ENCODE measurements at places on chromosomes 3 and 15.

DNA sequence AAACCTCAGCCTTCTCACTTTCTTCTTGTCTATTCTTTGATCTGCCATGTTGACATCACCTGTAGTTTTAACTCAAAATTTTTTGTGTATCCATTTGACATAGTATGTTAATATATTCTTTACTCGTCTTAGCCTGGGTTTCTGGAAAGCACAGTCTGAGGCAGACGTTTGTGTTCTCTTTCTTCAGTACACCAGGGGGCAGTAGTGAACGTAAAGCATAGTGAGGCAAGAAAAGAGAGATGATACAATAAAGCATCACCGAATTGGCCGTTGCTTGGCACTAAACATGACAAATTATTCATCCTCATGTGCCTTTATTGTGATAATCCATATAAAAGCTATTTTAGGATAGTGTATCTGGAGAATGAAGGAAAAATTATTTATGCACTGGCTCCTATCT, 141.0 kb upstream of the MYRIP start:
- peak; percentile 55 for DNase-seq

GRCh38 chr15:34837246-34838016, 42.1 kb upstream of the ACTC1 start:
- DNase-seq, result peak; percentile 87

DNA sequence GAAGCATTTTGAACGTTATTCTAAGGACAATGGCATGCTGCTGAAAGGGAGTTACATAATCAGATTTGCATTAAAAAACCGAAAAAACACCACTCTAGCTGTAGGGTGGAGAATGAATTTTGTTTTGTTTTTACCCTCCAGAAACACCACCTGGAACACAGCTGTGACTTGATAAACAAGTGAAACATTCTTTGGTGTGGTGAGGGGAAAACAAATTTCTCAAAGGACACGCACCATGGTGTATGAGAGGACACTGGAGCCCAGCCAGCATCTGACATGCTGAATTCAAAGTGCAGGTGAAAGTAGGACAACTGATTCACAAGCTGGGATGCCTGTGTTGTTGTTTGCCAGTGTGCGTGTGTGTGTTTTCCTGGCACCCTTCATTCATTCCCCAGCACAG, 554.5 kb upstream of the TBL1XR1 start:
- no peak for DNase-seq

GRCh38 chr15:65263313-65263712, 23.4 kb downstream of the PARP16 start:
- no peak for DNase-seq

GRCh38 chr3:154701055-154701454, 271.1 kb upstream of the GPR149 start:
- no peak for DNase-seq

- peak; percentile 87 for DNase-seq
These were observed 122.5 kb downstream of the TJP1 start for GRCh38 chr15:29699791-29700190.

GRCh38 chr15:79844221-79844620, 52.6 kb downstream of the MTHFS start:
- DNase-seq, result no peak

Data from DMS53 (cell line).